ENCODE measurements at places on chromosomes 7 and 10. TPM values are rescaled to one million over a fixed set of nuclear protein-coding genes. Genes with fewer than 3 reads are reported as not detected.

The LHFPL3 gene
- total RNA-seq, result not detected

The PTPN20 gene
- not detected for total RNA-seq

The CFAP70 gene
- total RNA-seq, result not detected

The SLC39A12 gene
- total RNA-seq, result not detected

The EVX1 gene
- not detected for total RNA-seq

The GAD2 gene
- not detected for total RNA-seq

The DLX5 gene
- not detected for total RNA-seq

The DENND10 gene
- total RNA-seq, result 85.1 TPM

GRCh38 chr10:76675561-76675950 lies 962.1 kb downstream of the KCNMA1 start:
- H3K36me3 ChIP-seq, result no peaks in the 10 kb centered on the region
- H3K27me3 ChIP-seq, result no peaks in the 10 kb centered on the region
- peak overlapping the region; percentile 84 for H3K27ac ChIP-seq
- no peak overlapping the region for H3K4me3 ChIP-seq
- DNase-seq, result no peak
- H3K4me1 ChIP-seq, result peaks cover 16% of the 10 kb centered on the region

- no peaks in the 10 kb centered on the region for H3K27me3 ChIP-seq
- no peak overlapping the region for H3K27ac ChIP-seq
- H3K4me1 ChIP-seq, result no peaks in the 10 kb centered on the region
- DNase-seq, result no peak
- H3K36me3 ChIP-seq, result no peaks in the 10 kb centered on the region
- no peak overlapping the region for H3K4me3 ChIP-seq
These were observed 244.1 kb downstream of the FRMD4A start for GRCh38 chr10:14086596-14086995.

DNA sequence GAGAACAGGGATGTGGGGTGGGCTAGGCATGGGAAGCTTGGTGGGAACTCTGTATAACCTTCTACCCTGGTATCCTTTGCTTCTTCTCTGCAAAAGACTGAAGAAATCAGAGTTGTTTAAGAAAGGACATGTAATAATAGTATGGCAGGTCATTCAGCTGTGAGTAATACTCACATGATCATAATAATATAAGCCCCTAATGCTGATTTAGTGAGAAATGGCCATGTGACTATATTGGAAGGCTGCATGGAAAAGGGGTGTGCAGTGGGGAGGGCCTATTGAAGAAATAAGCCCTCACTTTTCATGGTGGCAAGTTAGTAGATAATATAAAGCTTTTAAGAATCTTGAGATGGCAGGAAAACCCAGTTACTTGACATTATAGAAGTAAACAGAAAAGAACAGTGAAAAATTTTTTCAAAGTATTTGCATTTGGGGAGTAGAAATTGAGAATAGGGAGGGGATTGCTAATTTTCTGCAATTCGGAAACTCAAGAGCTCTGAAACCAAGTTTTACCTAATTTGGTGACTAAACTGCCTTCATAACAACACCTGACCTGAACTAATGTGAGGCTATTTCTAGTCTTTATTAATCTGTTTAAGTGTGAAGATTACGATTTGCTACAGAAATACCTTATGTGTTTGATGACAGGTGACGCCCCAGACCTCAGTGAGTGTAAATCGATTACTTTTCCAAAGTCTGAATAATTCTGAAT lies 44.4 kb downstream of the ATXN7L1 start:
- H3K36me3 ChIP-seq, result no peaks in the 10 kb centered on the region
- H3K27ac ChIP-seq, result no peak overlapping the region
- no peak overlapping the region for H3K4me3 ChIP-seq
- H3K4me1 ChIP-seq, result no peaks in the 10 kb centered on the region
- no peaks in the 10 kb centered on the region for H3K27me3 ChIP-seq

DNA sequence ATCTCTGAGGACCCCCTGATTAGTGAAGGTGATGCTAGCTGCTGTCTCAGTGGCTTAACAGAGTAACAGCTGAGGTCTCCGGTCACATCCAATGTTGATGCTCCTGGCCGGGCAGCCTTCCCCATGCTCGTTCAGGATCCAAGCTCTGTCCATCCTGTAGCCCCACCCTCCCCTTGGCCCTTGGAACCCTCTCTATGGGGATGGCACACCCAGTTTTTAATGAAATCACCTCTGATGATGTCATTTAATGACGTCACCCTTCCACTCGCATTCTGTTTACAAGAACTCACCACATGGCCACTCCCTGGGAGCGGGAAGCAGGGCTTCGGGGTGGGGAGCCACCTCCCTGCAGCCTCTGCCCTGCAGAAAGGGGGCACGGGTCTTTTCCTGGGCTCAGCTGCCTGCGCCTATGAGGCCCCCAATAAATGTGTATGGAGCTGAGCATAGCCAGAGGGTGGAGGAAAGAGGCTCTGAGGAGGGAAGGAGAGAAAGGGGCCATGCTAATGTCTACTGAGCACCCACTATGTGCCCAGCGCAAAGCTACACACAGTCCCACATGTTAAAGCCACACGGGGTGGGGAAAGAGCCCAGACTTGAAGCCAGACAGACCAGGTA lies 95.5 kb downstream of the OAT start:
- no peaks in the 10 kb centered on the region for H3K36me3 ChIP-seq
- H3K27ac ChIP-seq, result no peak overlapping the region
- no peaks in the 10 kb centered on the region for H3K27me3 ChIP-seq
- H3K4me3 ChIP-seq, result no peak overlapping the region
- no peak for DNase-seq

- no peak overlapping the region for H3K4me3 ChIP-seq
- H3K36me3 ChIP-seq, result no peaks in the 10 kb centered on the region
- no peaks in the 10 kb centered on the region for H3K4me1 ChIP-seq
- no peaks in the 10 kb centered on the region for H3K27me3 ChIP-seq
These were observed 1115.0 kb upstream of the POT1 start for GRCh38 chr7:126044662-126045061.

GRCh38 chr7:132770055-132770454 lies 193.8 kb upstream of the PLXNA4 start:
- no peaks in the 10 kb centered on the region for H3K4me1 ChIP-seq
- H3K27me3 ChIP-seq, result no peaks in the 10 kb centered on the region
- DNase-seq, result no peak
- no peak overlapping the region for H3K27ac ChIP-seq
- no peaks in the 10 kb centered on the region for H3K36me3 ChIP-seq

DNA sequence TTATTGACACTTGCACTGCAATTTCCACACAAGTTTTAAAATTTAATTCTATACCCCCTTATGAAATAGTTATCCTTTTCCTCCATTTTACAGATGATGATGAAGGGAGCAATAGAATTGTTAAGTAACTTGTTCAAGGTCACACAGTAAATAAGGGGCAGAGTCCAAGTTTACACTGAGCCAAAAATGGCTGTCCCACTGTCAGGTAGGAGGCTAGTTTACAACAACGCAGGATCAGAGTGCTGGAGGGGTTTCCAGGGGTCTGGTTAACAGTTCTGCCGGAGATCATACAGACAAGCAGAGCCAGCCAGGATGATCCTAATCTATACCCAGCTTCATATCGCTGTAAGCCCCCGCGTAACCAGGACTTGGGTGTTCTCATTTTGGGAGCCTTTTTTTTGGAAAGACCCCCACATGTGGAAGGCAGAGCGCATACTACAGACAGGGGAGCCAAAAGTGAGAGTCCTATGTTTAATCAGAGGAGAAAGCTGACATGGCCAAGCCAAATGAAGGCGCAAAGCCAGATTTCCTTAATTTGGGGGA lies 524 bp upstream of the UNC5B start:
- no peaks in the 10 kb centered on the region for H3K27me3 ChIP-seq
- H3K36me3 ChIP-seq, result no peaks in the 10 kb centered on the region
- DNase-seq, result no peak
- peak overlapping the region; percentile 83 for H3K27ac ChIP-seq

- no peak for DNase-seq
- H3K27ac ChIP-seq, result no peak overlapping the region
- no peaks in the 10 kb centered on the region for H3K27me3 ChIP-seq
- no peak overlapping the region for H3K4me3 ChIP-seq
- no peaks in the 10 kb centered on the region for H3K36me3 ChIP-seq
These were observed 8.0 kb upstream of the BEND7 start for GRCh38 chr10:13536674-13537366.

GRCh38 chr7:83708531-83708930 lies 59.6 kb upstream of the SEMA3E start:
- no peaks in the 10 kb centered on the region for H3K4me1 ChIP-seq
- no peak for DNase-seq
- H3K4me3 ChIP-seq, result no peak overlapping the region
- H3K36me3 ChIP-seq, result no peaks in the 10 kb centered on the region

GRCh38 chr7:130996205-130996832 lies 262.3 kb upstream of the KLF14 start:
- peaks cover 32% of the 10 kb centered on the region for H3K4me1 ChIP-seq
- no peak for DNase-seq
- H3K27me3 ChIP-seq, result no peaks in the 10 kb centered on the region
- peak overlapping the region; percentile 66 for H3K27ac ChIP-seq

DNA sequence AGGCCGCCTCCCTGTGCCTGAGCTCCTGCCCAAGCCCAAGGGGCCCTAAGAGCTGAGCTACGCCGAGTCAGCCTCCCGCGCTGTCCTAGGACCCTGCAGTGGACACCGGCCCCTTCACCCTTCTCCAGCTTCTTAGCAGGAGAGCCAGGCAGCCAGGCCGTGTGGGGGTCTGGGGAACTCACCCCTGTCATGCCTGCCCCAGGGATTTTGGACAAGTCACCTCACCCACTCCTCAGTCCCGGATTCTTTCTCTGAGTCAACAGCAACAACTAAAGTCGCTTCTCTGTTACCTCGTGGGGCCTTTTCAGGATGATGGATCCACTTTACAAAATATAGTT lies 79.3 kb downstream of the MKI67 start:
- peaks cover 10% of the 10 kb centered on the region for H3K4me1 ChIP-seq
- no peaks in the 10 kb centered on the region for H3K36me3 ChIP-seq
- H3K27me3 ChIP-seq, result no peaks in the 10 kb centered on the region
- DNase-seq, result no peak
- no peak overlapping the region for H3K4me3 ChIP-seq

GRCh38 chr7:157614457-157615020 lies 277.7 kb downstream of the DNAJB6 start:
- no peaks in the 10 kb centered on the region for H3K36me3 ChIP-seq
- no peak overlapping the region for H3K4me3 ChIP-seq
- no peak overlapping the region for H3K27ac ChIP-seq
- DNase-seq, result no peak
- H3K4me1 ChIP-seq, result no peaks in the 10 kb centered on the region
- peaks cover 6% of the 10 kb centered on the region for H3K27me3 ChIP-seq

- no peaks in the 10 kb centered on the region for H3K4me1 ChIP-seq
- no peak for DNase-seq
- H3K4me3 ChIP-seq, result no peak overlapping the region
- no peaks in the 10 kb centered on the region for H3K27me3 ChIP-seq
- H3K27ac ChIP-seq, result no peak overlapping the region
- no peaks in the 10 kb centered on the region for H3K36me3 ChIP-seq
These were observed 56.8 kb downstream of the INSIG1 start for GRCh38 chr7:155354371-155355048.

DNA sequence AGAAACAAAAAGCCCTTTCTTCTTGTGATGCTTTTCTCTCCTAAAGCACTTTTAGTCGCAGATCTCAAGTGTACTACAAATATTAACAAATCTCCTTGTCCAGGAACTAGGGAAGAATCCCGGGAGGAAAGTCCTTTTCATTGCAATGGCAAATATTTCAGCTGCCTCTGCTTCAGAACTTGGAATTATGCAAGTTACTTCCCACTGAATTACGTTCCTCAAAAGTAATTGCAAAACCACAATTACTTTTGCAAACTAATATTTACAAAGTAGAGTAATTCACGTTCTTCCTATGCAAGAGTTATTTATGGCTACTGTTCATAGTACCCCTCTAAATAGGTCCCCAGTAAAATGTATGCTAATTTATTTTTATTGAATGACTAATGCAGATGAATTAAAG lies 14.5 kb downstream of the PRKCQ start:
- H3K27ac ChIP-seq, result no peak overlapping the region
- no peaks in the 10 kb centered on the region for H3K27me3 ChIP-seq
- no peaks in the 10 kb centered on the region for H3K4me1 ChIP-seq
- no peak overlapping the region for H3K4me3 ChIP-seq

DNA sequence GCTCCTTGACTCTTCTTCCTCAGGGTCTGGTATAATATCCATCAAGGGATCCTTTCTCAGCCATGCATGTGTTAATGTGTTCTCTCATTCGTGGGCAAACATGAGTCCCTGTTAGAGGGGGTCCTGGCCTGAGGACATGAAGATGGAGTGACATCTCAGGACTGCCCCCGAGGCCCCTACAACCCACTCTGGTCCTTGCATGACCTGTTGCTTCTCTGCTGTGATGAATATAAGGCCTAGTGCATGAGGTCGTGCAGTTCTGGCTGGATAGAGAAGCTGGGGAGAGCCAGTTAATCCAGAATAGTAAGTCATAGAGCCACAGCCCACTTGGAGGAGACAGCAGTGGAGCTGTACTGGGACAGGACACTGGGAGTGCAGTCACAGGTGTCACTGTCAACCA lies 4.6 kb upstream of the VWC2 start:
- peaks cover 6% of the 10 kb centered on the region for H3K4me1 ChIP-seq
- peaks cover 6% of the 10 kb centered on the region for H3K27me3 ChIP-seq
- H3K36me3 ChIP-seq, result no peaks in the 10 kb centered on the region

GRCh38 chr7:94779861-94780260 lies 123.9 kb upstream of the SGCE start:
- no peak for DNase-seq
- H3K4me1 ChIP-seq, result no peaks in the 10 kb centered on the region
- H3K4me3 ChIP-seq, result no peak overlapping the region
- H3K27me3 ChIP-seq, result no peaks in the 10 kb centered on the region
- no peaks in the 10 kb centered on the region for H3K36me3 ChIP-seq

- peaks cover 3% of the 10 kb centered on the region for H3K4me1 ChIP-seq
- H3K4me3 ChIP-seq, result no peak overlapping the region
- no peaks in the 10 kb centered on the region for H3K27me3 ChIP-seq
- no peak overlapping the region for H3K27ac ChIP-seq
These were observed 2.5 kb downstream of the NUDT1 start for GRCh38 chr7:2244404-2244995.

- no peaks in the 10 kb centered on the region for H3K36me3 ChIP-seq
- no peak overlapping the region for H3K27ac ChIP-seq
- H3K27me3 ChIP-seq, result no peaks in the 10 kb centered on the region
- H3K4me1 ChIP-seq, result no peaks in the 10 kb centered on the region
- no peak overlapping the region for H3K4me3 ChIP-seq
These were observed 165.7 kb downstream of the HECW1 start for GRCh38 chr7:43278088-43278644.

DNA sequence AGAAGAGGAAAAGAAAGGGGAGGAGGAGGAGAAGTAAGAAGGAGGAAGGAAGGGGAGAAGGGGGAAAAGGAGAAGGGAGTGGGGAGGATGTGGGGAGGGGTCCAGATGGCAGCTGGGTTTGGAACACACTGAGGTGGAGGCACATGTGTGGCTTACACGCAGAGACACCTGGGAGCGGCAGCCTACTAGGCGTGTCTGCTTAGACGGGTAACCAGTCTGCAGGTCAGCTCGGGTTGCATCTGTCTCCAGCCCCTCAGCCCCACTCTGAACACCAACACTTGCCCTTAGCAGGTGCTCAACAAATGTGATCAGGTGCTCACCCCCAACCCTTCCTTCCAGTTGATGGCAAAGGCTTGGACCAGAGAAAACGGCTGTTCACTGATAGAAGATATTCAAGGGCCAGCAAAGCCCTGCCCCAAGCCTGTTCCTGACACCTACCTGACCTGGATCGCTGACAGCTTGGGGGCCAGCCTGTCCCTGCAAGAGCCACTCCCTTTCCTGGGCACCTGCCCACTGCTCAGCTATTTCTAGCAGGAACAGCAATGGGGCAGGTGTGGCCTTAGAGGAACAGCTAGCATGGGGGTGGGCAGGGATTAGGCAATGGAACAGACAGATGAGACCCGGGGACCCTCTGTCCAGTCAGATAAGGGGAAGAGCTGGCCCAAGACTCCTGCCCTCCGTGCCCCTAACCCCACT lies 70.5 kb downstream of the SH3PXD2A start:
- no peak overlapping the region for H3K27ac ChIP-seq
- H3K4me3 ChIP-seq, result no peak overlapping the region
- no peaks in the 10 kb centered on the region for H3K36me3 ChIP-seq
- peaks cover 7% of the 10 kb centered on the region for H3K4me1 ChIP-seq
- DNase-seq, result no peak

- H3K27me3 ChIP-seq, result no peaks in the 10 kb centered on the region
- no peak overlapping the region for H3K4me3 ChIP-seq
These were observed 373.1 kb downstream of the KCNMA1 start for GRCh38 chr10:77264527-77264926.

All from ascending aorta (tissue), 2 donors.